Fibroblast of lung (primary cell): ENCODE measurements at places on chromosomes 3 and 15. TPM values are rescaled to one million over a fixed set of nuclear protein-coding genes. Genes with fewer than 3 reads are reported as not detected.

DNA sequence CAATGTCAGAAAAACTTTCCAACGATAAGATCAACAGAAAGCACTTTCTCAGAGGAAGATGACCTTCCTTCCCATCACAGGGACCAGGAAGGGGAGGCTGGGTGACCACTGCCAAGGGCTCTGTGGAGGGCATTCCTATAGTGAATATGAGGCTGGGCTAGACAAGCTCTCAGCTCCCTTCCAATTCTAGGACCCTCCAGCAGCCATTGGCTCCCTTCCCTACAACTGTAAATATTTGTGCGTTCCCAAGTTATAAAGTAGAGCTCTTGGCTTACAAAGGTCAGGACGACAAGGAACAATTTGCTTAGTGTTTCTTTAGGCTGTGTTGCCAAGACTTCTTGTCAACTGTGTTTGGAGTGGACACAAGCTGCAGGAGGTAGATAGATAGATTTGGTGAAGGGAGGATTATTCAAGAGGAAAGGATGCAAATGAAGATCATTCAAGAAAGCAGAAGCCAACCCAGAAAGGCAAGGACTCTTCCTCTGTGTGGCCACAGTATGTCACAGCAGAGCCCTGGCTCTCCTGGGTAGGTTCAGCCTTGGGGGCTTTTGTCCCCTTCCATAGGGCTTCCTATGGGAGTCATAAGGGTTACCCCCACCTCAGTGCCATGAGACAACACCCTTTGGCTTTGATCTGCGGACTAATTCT is 223.6 kb upstream of the TLE3 start:
- no peaks in the 10 kb centered on the region for H3K36me3 ChIP-seq
- H3K4me3 ChIP-seq: no peak overlapping the region
- H3K4me1 ChIP-seq: peaks cover 47% of the 10 kb centered on the region
- no peak overlapping the region for H3K27ac ChIP-seq
- H3K27me3 ChIP-seq: no peaks in the 10 kb centered on the region

- H3K4me3 ChIP-seq: no peak overlapping the region
- no peaks in the 10 kb centered on the region for H3K36me3 ChIP-seq
- no peaks in the 10 kb centered on the region for H3K27me3 ChIP-seq
- no peak for DNase-seq
Observed at GRCh38 chr3:59486520-59486919, 436.7 kb upstream of the CFAP20DC start.

DNA sequence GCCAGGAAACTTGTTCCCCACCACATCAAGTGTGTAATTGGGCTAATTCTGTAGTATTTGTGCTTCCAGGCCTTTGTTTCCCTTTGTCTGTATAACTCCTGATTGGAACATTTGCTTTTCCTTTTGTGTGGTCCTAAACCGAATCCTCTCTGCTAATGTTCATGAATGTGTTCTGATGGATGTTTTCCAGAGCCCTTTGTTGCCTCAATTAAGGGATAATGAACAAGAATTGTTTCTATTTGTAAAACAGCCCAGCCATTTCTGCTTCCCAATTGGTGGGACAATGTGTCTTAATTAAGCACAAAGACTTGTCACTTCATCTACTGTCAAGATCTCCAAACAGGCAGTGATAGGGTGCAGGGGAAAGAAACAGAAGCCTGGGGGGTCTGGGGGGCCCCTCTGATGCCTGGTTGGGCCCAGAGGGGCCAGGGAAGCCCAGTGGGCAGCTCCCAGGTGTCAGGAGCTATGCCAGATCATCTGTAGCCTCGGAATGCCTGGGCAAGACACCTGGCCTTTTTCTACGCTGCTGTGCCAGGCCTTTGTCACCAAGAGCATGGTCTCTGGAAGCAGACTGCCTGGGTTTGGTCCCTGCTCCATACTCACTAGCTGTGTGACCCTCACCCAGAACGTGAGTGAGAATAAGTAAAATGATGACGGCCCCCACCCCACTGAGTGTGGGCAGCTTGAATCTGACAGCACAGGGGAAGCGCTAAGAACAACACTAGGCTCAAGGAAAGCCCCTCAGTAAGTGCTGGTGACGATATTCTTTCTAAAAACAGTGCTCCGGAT is 116.6 kb upstream of the PRR20G start:
- no peak for DNase-seq
- no peaks in the 10 kb centered on the region for H3K27me3 ChIP-seq
- H3K4me1 ChIP-seq: no peaks in the 10 kb centered on the region
- no peak overlapping the region for H3K4me3 ChIP-seq

- H3K4me3 ChIP-seq: no peak overlapping the region
- DNase-seq: no peak
- H3K27ac ChIP-seq: no peak overlapping the region
- H3K27me3 ChIP-seq: no peaks in the 10 kb centered on the region
Observed at GRCh38 chr3:169350228-169350627, 313.3 kb downstream of the MECOM start.

DNA sequence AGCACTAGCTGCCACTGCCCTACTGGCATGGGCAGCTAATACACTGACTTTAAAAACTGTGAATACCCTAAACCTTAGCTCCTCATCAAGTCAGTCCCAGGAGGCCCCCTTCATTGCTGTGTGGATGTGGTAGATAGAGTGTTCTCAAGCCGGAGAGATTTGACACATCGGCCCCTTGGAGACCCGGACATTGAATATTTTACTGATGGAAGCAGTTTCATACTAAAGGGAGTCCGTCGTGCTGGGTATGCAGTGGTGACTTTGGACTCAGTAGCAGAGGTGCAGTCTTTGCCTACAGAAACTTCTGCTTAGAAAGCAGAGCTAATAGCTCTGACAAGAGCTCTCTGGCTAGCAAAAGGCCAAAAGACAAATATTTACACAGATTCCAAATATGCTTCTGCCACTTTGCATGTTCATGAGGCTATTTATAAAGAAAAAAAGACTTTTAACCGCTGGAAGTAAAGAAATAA is 17.5 kb downstream of the CCR4 start:
- no peaks in the 10 kb centered on the region for H3K27me3 ChIP-seq
- no peak for DNase-seq
- H3K4me1 ChIP-seq: no peaks in the 10 kb centered on the region
- H3K27ac ChIP-seq: no peak overlapping the region
- no peak overlapping the region for H3K4me3 ChIP-seq
- H3K36me3 ChIP-seq: no peaks in the 10 kb centered on the region

DNA sequence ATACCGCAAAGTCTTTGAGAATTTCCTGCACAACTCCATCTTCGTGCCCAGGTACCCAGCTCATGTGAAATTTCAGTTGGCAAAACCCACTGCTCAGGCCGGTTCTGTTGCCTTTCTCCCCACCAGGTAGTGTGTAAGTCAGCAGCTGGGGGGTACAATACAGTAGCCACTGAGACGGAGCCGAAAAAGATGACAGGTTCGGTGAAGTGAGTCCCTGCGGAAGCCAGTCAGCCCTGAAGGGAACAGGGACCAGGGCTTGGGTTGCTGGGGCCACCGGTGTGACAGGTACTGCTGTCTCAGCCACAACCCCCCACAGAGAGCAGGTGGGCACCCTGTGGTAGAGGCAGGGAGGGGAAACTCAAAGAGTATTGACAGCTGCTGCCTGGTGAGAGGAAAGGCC is 90.8 kb downstream of the PGPEP1L start:
- H3K4me3 ChIP-seq: no peak overlapping the region
- DNase-seq: no peak
- no peaks in the 10 kb centered on the region for H3K27me3 ChIP-seq
- H3K27ac ChIP-seq: no peak overlapping the region

DNA sequence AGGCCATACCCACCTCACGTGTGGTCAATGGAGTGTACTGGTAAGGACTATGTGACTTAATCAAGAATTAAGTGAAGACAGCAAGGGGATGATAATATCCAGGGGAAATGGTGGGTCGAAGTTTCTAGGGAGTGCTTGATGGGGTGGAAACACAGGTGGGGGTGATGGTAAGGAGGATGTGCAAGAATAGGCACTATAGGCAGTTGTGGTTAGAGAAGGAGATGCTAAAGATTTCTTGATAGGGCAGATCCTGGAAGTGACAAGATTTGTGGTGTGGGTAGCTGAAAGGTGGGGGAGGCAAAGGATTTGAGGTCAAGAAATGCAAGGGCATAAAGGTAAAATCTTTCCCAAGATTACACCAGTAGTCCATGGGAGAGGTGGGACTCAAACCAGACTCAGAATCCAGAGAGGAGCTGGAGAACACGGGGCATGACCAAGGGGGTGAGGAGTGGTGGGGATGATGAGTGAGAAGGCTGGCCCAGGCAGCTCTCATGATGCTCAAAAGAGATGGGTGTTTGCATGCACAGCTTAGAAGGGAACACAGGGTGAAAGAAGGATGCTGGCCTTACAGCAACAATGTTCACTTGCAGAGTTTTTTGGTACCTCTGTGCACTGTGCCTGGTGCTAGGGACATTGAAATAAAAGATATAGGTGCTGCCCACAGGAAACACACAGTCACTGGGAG is 78.4 kb downstream of the CCR1 start:
- no peaks in the 10 kb centered on the region for H3K27me3 ChIP-seq
- H3K27ac ChIP-seq: no peak overlapping the region
- no peak overlapping the region for H3K4me3 ChIP-seq
- no peak for DNase-seq
- no peaks in the 10 kb centered on the region for H3K36me3 ChIP-seq
- peaks cover 8% of the 10 kb centered on the region for H3K4me1 ChIP-seq

GRCh38 chr3:33256249-33256648 is 21.0 kb upstream of the FBXL2 start:
- H3K27me3 ChIP-seq: no peaks in the 10 kb centered on the region
- H3K36me3 ChIP-seq: no peaks in the 10 kb centered on the region
- no peaks in the 10 kb centered on the region for H3K4me1 ChIP-seq

DNA sequence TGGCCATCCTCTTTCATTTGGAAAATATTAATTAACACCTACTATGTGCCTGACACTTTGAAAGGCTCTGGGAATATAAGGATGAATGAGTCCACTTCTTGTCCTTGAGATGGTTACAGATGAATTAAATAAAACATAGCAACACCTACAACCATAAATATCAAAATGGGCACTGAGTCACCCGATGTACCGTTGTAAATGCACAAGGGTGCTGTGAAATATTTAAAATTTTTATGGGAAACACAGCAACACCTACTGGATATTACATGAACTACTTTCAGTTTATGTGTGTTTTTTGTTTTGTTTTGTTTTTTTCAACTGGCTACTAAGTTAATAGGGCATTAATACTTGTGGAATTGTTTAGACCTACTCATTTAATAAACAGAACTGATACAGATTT is 239.0 kb upstream of the NAALADL2 start:
- H3K27me3 ChIP-seq: no peaks in the 10 kb centered on the region
- no peaks in the 10 kb centered on the region for H3K36me3 ChIP-seq
- H3K4me3 ChIP-seq: no peak overlapping the region
- no peak overlapping the region for H3K27ac ChIP-seq

- no peaks in the 10 kb centered on the region for H3K27me3 ChIP-seq
- H3K4me1 ChIP-seq: no peaks in the 10 kb centered on the region
- H3K36me3 ChIP-seq: no peaks in the 10 kb centered on the region
- DNase-seq: no peak
- H3K4me3 ChIP-seq: no peak overlapping the region
Observed at GRCh38 chr15:35243758-35244157, 158.7 kb upstream of the NANOGP8 start.

GRCh38 chr15:42392309-42393024 is 33.2 kb downstream of the CAPN3 start:
- DNase-seq: no peak
- H3K36me3 ChIP-seq: no peaks in the 10 kb centered on the region
- no peak overlapping the region for H3K27ac ChIP-seq
- no peaks in the 10 kb centered on the region for H3K4me1 ChIP-seq

- H3K27me3 ChIP-seq: no peaks in the 10 kb centered on the region
- no peaks in the 10 kb centered on the region for H3K36me3 ChIP-seq
- no peak overlapping the region for H3K27ac ChIP-seq
- no peak overlapping the region for H3K4me3 ChIP-seq
- no peaks in the 10 kb centered on the region for H3K4me1 ChIP-seq
Observed at GRCh38 chr3:73571238-73571794, 53.4 kb downstream of the PDZRN3 start.

DNA sequence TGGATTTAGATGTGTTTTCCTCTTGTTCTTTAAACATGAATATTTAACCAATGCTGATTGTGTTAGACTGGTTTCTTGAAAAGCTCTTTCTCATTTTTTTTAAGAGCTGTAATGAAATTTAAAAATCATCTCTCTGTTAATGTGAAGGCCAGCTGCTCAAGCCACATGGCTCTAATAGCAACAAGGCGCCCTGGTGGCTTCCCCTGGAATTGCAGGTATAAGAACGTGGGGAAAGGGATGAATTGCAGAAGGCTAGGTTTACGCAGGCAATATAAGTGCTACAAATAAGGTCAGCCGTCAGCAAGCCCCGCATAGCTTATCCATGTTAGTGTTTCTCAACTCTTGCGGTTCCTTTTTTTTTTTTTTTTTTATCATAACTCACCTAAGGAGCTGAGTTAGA is 108.5 kb downstream of the SAMMSON start:
- no peaks in the 10 kb centered on the region for H3K36me3 ChIP-seq
- H3K27ac ChIP-seq: no peak overlapping the region
- H3K27me3 ChIP-seq: no peaks in the 10 kb centered on the region
- DNase-seq: no peak
- no peak overlapping the region for H3K4me3 ChIP-seq

PLSCR2 gene
- total RNA-seq: 0.17 TPM in 1 of 2 replicates, not detected in the other

GOLGA8O gene
- 0.77 and 0.99 TPM in 2 replicates for total RNA-seq

MYEF2 gene
- 6.2 and 13.5 TPM in 2 replicates for total RNA-seq

FAM81A gene
- 0.26 and 0.33 TPM in 2 replicates for total RNA-seq

RARB gene
- total RNA-seq: 9.4 and 10.3 TPM in 2 replicates
